ENCODE measurements at places on chromosomes 2 and 18.
A peak's percentile ranks its signal among the peaks of the same experiment; 100 is the strongest.

GRCh38 chr2:458425-458815 is 170.5 kb upstream of the ALKAL2 start:
- no peak for DNase-seq

DNA sequence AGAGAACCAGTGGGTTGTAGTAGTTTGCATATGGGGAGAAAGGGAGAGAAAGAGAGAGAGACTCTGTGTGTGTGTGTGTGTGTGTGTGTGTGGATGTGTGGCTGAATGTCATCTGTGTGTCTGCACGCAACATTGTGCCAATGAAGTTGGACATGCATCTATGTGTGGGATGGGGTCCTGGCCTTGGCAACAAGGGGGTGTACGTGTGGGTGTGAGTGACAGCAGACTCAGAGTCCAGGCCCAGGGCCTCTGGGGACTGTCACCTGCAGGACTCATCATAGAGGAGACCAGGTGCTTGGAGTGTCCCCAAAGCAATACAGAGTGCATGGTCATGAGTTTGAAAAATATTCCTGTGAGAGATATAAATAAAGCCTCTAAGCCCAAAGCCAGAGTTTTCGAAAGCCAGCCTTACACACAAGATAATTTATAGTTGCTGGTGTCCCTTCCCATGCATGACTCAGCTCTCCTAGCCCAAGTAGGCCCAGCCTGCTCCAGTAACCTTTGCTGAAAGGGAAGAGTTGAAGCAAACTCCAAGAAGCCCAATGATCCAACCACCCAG is 59.9 kb downstream of the TNP1 start:
- DNase-seq = no peak

GRCh38 chr18:4254840-4255239 is 200.3 kb downstream of the DLGAP1 start:
- no peak for DNase-seq

GRCh38 chr2:154698721-154699574 is 453 bp downstream of the KCNJ3 start:
- DNase-seq = no peak

- DNase-seq = no peak
Measured at GRCh38 chr18:9612215-9612830, 2.0 kb downstream of the PPP4R1 start.

DNA sequence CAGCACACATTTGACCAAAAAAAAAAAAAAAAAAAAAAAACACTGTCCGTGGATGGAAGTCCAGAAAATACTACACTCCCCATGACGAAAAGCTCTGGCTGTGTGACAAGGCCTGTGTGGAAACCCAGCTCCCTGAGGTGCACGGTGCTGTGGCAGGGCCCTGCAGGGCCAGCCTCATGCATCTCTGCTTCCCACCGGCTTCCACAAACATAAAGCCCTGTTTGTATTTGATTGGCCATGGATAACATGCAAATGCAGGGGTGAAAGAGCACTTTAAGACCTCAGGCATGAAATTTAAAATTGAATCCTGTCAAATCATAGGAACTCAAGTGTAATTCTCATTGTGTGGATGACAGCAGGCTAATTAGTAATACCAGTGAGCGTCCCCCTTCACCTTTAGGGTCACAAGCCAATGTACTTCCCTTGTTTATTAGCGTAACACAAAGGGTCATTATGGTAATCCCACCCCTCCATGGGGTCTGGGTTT is 757.2 kb downstream of the GALR1 start:
- peak; percentile 46 for DNase-seq

DNA sequence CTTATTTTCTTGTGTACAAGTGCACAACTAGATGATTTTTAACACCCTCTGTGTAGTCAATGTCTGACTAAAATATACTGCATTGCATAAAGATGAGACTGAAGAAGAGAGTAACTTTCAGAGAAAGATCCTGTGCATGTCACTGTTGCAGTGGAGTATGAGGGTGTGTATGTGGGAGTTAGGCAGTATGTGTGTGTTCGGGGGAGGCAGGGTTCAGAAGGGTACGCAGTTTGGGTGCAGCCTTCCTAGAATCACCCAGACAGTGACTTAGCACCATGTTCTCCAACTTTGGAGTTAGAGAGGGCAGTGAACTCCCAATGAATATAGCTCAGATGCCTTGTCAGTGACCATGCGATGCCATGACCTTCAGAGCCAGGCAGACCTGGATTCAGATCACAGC is 84.6 kb downstream of the LRATD1 start:
- no peak for DNase-seq

DNA sequence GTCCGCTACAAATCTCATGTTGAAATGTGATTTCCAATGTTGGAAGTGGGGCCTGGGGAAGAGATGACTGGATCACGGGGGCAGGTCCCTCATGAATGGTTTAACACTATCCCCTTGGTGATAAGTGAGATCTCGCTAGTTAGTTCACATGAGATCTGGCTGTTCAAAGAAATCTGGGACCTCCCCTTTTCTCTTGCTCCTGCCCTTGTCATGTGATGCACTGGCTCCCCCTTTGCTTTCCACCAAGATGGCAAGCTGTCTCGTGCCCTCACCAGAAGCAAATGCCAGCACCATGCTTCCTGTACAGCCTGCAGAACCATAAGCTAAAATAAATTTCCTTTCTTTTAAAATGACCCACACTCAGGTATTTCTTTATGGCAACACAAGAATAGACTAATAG is 57.3 kb upstream of the C2orf15 start:
- DNase-seq = no peak

- DNase-seq = no peak
Measured at GRCh38 chr2:430291-431040, 142.6 kb upstream of the ALKAL2 start.

- no peak for DNase-seq
Measured at GRCh38 chr2:237480988-237481525, 6.0 kb upstream of the MLPH start.

- DNase-seq = peak; percentile 38
Measured at GRCh38 chr2:241049739-241050623, 51.6 kb downstream of the SNED1 start.

GRCh38 chr2:172147944-172148650 is 45.4 kb upstream of the DLX2 start:
- DNase-seq = no peak

GRCh38 chr2:161975062-161975812 is 98.8 kb downstream of the DPP4 start:
- DNase-seq = no peak

DNA sequence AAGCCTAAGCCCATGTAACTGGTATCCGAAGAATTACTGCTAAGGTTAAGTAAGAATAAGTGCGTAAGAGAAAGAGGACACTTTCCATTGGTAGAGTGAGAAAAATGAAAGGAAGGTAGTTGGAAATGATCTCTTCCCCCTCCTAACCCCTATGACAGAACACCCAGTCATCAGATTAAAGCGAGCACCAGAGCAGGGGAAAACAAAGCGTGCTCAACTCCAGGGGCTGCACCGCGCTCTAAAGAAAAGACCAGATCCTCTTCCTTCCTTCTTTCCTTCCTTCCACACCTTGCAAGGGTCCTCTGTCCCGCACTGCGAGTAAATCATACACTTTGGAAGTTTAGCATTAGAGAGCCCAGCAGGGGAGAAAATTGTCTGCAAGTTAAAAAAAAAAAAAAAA is 971 bp upstream of the CDH7 start:
- peak; percentile 3 for DNase-seq

- no peak for DNase-seq
Measured at GRCh38 chr2:20796374-20796791, 26.5 kb downstream of the LDAH start.

DNA sequence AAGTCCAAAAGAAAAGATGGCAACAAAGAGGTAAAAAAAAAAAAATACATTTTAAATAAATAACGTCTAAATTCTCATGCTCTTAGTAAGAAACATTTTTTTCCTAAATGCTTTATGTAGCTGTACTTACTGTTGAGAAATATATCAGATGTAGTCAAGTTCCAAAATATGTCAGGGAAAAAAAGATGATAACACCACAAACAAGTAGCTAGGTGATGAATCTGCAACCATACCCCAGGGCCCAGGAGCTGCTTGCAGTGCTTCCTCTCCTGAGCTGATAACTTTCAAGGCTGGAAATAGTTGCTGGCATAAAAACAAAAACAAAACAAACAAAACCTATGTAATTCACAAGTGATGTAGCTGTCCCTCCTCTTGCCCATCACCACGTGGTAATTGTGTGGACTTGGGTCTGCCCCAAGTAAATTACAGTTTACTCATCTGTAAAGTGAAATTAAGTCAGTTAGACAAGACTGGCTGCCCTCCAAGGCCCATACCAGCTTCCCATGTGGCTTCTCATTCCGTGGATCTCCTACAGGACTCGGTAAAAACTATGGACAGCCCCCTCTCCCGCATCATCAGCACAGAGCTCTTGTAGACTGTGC is 82.6 kb downstream of the SP100 start:
- no peak for DNase-seq

DNA sequence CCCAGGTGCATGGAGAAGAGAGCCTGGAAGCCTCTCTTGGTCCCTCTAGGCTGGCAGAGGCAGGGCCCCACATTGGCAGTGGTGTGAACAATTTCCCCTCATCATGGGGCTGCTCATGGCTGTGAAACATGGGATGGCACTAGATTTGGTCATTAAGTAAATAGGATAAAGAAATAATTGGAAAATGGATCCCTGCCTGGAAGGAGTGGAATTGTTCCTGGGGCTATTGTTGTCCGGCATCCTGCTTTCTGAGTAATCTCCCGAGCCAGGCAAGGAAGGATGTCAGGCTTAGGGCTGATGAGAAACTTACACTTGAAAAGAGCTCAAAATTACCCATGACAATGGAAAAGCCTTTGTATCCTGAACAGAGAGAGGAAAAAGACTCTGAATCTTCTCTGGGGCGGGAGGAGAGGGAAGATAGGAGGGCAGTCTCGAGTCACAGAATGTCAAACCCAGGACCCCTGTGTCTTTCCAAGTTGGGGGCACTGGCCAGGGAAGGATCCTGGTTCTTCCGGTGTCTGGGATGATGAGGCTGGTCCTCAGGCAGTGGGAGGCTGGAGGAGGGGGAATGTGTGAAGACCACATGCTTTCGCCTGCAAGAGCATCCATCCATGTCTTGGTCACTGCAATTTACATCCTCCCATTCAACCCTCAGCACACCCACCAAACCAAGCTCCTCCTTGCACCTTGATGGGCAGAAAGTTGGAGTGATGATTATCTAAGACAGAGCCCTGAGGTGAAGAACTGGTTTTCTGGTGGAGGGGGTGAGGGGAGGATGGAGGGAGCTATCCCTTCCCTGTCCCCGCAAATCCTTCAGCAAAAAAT is 27.1 kb upstream of the STEAP3 start:
- DNase-seq = no peak

- DNase-seq = no peak
Measured at GRCh38 chr2:106530866-106531265, 43.7 kb downstream of the CD8B2 start.

DNA sequence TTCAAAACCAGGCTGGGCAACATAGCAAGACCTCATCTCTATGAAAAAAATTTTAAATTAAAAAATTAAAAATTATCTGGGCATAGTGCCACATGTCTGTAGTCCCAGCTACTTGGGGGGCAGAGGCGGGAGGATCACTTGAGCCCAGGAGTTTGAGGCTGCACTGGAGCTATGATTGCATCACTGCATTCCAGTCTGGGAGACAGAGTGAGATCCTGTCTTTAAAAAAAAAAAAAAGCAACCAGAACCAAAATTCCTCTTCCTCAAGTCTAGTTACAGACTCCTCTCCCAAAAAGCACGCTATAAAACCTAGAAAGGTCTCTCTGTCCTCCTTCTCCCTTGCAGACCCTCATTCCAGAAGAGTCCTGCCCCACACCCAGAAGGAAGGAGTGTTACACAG is 23.9 kb downstream of the TNFAIP6 start:
- no peak for DNase-seq

DNA sequence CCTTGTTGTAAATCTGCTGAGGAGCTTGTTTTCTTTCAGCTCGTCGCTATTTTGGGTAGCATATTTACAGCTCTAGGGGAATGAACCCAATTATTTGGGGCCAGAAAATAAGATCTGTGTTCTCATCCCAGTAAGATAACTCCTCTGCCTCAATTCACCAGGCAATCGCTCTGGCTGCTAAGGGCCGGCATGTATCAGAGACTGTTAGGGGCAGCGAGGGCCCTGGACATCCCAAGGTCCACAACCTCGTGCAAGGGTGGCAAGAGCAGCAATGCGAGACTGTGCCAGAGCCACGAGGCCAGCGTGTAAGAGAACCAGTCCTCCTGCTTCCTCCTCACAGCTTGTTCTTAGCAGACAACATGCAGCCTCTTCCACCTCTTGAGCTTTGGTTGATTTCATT is 66.1 kb downstream of the DDX1 start:
- DNase-seq = no peak

DNA sequence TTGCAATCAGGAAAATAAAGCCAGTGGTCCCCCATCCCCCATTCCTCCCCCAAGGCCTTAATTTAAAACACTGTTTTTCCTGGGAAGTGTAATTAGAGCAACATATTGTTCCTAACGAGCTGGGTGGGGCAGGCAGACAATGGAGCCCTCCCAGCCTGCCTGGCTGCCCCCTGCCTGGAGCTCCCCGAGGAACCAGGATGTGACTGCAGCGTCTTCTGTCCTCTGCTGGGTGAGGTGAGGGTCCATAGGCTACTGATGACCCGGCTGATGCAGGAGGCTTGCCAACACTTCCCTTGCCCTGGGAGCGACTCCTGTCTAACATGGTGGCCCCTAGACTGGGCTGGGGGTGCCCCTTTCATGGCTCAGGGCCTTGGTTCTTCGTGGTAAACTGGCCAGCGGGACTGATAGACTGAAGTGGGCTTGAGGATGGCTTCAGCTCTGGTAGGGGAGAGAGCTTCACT is 152.4 kb downstream of the DYSF start:
- no peak for DNase-seq

DNA sequence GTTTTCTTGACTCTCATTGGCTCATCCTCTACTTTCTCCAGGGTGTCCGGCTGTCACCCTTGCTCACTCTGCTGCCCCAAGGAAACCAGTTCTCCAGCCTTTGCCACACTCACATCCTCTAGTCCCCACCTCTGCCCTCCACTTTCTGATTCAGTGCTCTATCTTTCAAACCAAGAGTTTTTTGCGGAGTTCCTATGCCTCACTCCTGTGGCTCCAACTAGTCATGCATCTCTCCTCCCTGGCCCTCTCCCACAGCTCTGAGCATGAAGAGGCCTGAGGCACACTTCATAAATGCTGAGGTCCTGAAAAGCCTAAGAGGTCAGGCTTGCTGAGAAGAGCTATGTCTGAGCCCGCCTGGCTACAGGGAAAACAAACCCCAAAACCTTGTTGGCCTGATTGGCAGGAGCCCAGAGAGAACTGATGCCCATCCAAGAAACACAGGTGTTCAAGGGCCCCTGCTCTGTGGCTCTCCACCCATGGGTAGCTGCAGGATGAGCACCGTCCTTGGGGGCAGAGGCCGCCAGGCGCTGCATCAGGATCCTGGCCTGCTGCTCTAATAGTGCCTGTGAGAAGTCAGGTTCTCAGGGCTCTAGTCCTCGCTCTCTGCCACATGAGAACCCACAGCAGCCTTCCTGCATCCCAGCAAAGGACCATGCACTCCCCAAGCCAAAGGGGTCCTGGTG is 42.1 kb downstream of the HS1BP3 start:
- DNase-seq = no peak

Measured in neuronal stem cell (in vitro differentiated cells).